Stimulated activated CD4-positive, alpha-beta T cell treated with anti-CD3 and anti-CD28 coated beads, Interleukin-12 subunit alpha, Interleukin-12 subunit beta, amount 100 ng/mL, for 24 hours (primary cell): ENCODE measurements at places on chromosomes 12 and 14.

DNA sequence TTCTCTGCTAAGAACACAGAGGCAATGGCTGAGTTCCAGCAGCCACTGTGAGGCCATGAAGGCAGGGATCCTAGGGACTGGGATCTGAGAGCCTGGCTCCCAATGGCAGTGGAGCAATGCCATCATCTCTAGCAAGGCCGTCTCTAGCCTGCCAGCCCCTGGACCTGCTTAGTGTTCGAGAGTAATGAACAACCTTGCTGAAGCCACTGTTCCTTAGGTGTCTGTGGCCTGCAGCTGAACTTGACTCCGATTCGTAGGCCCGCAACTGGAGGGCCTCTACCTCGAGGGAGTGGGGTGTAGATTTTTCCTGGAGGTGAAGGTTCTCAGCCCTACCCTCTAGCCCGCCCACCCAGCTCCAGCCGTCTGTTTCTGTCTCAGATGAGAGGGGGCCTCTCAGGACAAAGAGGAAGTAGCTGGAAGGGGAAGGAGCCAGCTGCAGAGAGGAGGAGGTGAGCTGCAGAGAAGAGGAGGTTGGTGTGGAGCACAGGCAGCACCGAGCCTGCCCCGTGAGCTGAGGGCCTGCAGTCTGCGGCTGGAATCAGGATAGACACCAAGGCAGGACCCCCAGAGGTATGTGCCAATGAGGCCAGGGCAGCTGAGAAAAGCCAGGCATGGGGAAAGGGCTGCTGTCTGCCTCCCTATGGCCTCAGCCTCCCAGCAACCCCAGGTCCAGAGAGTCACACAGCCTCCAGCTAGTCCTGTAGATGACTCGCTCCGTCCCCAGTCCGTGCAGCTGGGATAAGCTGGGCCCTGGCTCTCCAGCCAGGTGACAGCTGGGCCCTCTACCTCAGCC, at the start of gene PLD4:
PLD4 (plus strand) TSS at position 459 of the 793 bp plus-strand sequence. CDS start 2,262 bp downstream, outside the sequence.
- no peak for DNase-seq

DNA sequence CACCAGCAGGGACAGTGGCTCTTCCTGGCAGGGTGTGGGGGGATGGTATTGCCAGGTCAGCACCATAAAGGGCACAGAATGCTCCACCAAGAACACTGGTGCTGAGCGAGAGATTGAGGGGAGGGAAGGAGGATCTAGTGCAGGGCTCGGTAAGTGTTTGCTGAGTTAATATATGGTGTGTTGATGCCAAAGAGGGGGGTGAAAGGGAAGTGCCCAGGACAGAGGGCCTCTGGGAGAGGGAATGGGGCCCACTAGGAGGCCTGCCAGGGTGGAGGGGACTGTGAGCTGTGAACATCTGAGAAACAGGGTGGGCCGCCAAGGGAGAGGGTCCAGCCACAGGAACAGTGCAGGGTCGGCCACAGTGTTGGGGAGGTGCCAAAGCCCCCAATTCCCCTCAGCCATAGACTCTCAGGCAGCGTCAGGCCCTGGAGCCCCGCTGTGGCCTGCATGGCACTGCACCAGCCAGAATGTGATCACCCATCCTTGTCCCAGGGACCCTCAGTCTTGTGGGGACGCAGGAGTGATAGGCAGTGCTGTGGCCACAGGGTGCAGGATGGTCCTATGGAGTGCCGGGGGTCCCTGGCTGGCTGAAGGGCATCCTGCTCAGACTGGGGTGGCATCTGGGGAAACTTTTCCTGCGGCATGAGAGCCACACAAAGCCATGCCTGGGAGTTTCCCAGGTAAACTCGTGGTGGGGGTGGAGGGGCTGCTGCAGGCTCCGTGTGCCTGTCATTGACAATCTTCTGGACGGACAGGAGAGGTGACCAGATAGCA, 11.9 kb downstream of the RIN3 start:
- DNase-seq, result no peak

DNA sequence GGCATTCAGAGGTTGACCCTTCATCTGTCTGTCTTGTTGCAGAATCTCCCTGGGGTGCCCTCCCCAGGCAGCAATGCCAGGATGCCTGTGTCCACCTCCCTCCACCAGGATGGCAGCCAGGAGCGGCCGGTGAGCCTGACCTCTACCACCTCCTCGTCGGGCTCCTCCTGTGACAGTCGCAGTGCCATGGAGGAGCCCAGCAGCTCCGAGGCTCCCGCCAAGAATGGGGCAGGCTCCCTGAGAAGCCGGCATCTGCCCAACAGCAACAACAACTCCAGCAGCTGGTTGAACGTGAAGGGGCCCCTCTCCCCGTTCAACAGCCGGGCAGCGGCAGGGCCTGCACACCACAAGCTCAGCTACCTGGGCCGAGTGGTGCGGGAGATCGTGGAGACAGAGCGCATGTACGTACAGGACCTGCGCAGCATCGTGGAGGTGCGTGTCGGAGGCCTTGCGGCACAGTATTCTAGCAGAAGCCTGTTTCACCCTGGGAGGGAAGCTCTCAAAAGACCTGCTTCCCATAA, 23.4 kb downstream of the PLEKHG3 start:
- DNase-seq, result no peak

DNA sequence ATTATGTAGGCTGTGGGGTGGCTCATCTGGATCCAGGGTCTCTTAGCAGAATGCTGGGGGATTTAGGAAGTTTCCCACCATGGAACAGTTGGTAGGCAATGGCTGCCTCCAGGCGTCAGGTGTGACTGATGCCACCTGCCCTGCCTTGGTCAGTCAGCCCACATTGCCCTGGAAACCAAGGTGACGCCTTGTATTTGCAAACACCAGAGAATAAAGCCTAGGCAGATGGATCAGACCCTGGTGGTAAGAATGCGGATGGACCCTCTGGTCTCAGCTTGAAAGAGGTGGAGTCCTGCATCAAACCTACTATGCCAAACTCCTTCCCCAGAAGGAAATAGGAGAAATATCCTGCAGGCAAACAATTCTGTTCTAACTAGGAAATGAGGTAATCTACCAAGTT, 38.2 kb downstream of the NCKAP5L start:
- no peak for DNase-seq

- no peak for DNase-seq
Measured at GRCh38 chr12:116677202-116677661, 60.6 kb downstream of the SPRING1 start.

- DNase-seq, result no peak
Measured at GRCh38 chr12:71208053-71208685, 50.4 kb upstream of the TSPAN8 start.

DNA sequence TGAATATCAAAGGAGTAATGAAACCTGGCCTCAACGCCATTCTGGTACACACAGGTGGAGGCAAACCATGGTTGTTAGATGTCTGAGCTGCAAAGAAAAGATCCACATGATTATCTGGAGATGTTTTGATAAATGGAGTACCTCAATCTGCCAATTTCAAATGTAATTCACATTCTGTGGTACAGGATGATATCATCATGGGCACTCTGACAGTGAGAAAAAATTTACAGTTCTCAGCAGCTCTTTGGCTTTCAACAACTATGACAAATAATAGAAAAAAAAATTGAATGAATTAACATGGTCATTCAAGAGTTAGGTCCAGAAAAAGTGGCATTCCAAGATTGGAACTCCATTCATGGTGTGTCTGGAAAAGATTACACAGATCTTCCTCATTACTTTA, 17.3 kb downstream of the TMED8 start:
- DNase-seq, result no peak

GRCh38 chr14:23545740-23546365, 5.7 kb downstream of the ZFHX2 start:
- DNase-seq, result no peak

DNA sequence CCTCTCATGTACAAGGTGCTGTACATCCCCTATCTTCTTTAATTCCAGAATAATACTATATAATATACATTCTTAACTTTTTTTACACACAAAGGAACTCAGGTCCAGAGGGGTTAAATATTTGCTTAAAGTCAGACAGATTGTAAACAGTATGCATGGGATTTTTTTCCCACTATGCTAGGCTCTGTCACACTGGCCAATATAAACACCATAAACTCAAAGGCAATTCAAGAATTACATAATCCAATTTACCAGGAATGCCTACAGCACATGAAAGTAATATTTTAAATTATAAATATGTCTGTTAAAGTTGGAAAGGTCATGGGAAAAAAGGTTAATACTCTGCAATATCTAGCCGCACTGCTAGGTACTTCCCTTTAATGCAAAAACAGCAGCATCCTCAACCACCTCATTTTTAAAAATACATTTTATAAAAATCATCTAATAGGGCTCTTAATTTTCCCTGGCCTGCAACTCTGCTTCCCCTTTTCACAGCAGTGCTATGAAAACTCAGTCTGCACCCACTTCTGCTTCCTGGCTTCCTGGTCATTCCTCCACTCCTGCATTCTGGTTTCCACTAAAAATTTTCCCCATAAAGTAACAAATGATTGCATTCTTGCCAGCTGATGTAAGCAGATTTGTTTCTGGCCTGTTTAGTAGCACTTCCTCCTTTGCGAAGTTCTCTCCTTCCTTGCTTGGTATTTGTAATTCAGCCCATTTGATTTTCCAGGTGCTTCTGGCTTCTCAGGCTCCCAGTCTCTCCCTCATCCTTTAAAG, 128.1 kb downstream of the ITPR2 start:
- no peak for DNase-seq

DNA sequence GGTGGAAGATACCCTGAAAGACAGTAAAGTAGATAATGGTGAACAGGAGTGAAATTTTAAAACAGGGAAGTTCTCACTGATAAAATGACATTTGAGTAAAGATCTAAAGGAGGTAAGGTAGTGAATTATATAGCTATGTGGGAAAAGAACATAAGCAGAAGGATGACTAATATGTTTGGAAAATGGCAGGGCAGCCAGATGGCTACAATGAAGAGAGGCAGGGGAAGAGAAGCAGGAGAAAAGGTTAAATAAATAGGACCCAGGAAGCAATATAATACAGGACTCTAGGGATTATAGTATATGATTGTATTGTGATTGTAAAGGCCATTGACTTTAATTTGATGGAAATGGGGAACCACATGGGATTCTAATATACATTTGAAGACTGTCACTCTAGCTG, 33.0 kb downstream of the SCFD1 start:
- no peak for DNase-seq

DNA sequence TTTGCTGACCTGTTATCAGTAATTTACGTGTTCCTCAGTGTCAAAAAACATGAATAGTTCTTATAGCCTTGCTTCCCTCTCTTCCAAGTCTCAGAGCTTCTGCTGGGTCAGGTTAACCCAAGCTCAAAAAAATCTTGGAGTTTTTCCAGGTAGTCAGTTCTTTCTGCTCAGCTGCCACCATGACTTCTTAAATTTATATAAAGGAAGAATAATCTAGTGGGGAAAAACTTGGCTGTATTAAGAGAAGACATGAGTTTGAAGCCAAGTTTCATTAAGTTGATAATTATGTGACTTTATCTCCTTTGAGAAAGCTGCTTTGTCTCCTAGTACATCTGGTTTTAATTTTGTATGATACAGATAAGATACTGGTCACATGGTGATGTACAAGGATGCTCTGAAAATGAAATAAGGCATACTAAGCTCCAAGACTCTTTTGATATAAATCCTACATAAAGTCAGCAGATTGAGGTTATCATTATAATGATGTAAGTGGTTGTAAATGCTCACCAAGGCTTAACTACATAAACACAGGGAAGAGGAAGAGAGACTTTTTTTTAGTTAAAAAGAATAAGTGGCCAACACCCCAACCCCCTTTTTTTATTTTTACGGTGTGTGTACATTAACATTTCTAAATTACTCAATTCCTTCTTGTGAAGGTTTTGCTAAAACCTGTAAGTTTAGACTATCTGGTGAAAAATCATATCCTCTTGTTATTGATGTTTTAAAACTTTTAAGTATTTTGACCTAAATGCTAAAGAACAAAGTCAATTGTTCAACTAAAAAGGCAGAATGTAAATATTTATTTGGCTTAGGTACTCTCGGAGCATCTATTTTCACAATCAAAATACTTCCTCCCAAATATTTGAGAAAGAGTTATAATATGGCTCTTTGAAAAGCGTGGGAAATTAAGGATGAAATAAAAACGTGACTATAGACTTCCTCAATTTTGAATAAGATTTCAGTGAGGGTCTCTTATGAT, 84.1 kb upstream of the SLC38A2 start:
- no peak for DNase-seq

- peak; percentile 5 for DNase-seq
Measured at GRCh38 chr12:85036234-85036707, at the start of the genes LRRIQ1 and TSPAN19. LRRIQ1 (plus strand) TSS chr12:85036351; CDS start chr12:85038177, 1,826 bp downstream. TSPAN19 (minus strand) TSS chr12:85036277; CDS start chr12:85029946, 6,331 bp downstream.

- no peak for DNase-seq
Measured at GRCh38 chr12:11081987-11082386, 10.1 kb downstream of the TAS2R43 start.

DNA sequence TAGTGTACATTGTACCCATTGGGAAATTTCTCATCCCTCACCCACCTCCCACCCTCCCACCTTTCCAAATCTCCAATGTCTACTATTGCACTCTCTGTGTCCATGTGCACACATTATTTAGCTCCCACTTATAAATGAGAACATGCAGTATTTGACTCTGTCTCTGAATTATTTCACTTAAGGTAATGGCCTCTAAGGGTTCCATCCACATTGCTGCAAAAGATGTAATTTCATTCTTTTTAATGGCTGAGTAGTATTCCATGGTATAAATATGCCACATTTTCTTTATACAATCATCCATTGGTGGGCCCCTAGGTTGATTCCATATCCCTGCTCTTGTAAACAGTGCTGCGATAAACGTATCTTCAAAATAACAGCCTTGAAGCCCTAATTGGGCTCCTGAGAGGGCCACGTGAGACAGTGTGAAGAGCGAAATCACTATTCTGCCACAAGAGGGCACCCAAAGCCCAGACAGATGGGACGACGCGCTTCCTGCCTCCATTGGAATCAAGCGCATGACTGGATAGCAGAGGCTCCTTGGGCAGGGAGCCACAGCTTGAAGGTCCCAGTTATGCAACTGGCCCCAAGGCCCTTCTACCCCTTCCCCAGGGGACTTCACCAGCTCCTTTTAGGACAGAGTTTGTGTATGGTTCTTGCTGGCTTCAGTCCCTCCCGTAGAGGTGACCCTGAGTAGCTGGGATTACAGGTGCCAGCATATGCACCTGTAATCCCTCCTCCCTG, 21.3 kb upstream of the CD27 start:
- peak; percentile 65 for DNase-seq

DNA sequence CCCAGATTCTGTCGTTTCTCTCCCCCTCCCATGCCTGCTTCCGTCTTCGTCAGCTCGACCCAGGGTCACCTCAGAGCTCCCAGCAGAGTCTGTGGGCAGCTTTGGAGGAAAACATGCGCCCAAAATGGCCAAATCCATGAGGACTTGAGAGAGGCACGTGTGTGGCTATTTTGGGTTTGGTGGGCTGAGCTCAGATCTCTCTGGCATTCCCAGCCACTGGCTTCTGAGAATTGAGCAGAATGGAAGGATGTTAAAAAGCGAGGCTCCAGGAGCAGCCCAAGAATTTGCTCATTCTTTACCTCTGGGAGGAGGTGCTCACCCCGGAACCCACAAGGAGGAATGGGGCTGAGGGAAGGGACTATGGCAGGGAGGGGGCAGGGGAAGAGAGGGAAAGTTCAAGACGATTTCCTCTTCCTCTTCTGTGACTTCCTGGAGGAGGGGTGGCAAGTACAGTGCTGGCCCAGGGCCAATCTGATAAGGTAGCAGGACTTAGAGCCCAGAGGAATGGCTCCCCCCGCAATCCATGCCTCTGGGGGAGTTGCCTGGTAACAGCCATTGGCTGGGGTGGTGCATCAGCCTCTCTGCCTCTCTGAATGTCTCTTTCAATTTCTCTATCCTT, 20.1 kb downstream of the TSPAN9 start:
- DNase-seq, result no peak
